Chondrocyte (in vitro differentiated cells): ENCODE measurements at places on chromosomes 4 and X. TPM values are rescaled to one million over a fixed set of nuclear protein-coding genes. Genes with fewer than 3 reads are reported as not detected.

The LRCH2 gene
- 10.5 to 11.6 TPM (median 11.1 TPM) in 3 replicates for total RNA-seq

The PALLD gene
- total RNA-seq, result 886 to 1,317 TPM (median 900 TPM) in 3 replicates

The FAM3A gene
- total RNA-seq, result 35.7 to 38.5 TPM (median 36.5 TPM) in 3 replicates

The USP17L11 gene
- total RNA-seq, result not detected in 3 replicates

The APELA gene
- not detected in 3 replicates for total RNA-seq

The CABS1 gene
- not detected in 3 replicates for total RNA-seq

DNA sequence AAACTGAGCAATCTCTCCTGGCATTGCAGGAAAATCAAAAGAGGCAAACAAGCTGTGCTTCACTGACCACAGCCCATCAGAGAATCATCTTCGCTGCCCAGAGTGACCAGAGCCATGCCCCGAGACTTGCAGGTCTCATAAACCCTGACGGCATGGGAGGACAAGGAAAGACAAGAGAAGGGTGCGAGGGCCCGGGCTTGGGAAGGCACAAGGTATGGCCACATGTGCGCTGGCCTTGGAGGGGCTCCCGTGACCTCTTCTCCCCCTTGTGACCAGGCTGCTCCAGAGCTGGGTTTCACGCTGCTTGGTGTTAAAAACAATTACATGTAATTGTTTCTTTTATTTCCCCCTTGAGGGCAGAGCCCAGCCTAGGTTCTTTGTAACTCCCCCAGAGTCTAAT lies 20.8 kb downstream of the DCTD start:
- no peak for DNase-seq
- no peaks in the 10 kb centered on the region for H3K27me3 ChIP-seq
- no peak overlapping the region for H3K4me3 ChIP-seq
- peaks cover 35% of the 10 kb centered on the region for H3K36me3 ChIP-seq
- peaks cover 30% of the 10 kb centered on the region for H3K4me1 ChIP-seq
- no peak overlapping the region for H3K27ac ChIP-seq

DNA sequence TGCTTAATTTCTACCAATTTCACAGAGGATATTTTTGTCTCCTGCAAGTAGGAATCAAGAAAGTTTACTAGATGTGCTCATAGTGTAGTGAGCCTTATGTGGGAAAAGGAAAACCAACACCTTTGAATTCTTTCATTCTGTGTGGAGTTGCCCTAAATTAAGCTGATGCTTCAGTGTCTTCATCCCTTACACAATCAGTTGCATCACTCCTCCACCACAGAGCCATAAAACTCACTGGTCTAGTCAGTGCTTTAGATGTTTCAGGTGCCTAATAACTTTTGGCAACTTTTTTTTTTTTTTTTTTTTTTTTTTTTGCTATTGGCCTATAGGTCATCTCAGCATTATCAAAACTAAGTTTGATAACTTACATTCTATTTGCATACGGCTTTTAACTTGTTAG lies 41.5 kb downstream of the HHIP start:
- H3K27me3 ChIP-seq, result no peaks in the 10 kb centered on the region
- no peak overlapping the region for H3K4me3 ChIP-seq
- H3K27ac ChIP-seq, result no peak overlapping the region
- no peaks in the 10 kb centered on the region for H3K4me1 ChIP-seq
- DNase-seq, result no peak
- peaks cover 3% of the 10 kb centered on the region for H3K36me3 ChIP-seq

GRCh38 chrX:134933911-134934310 lies 56.9 kb upstream of the SMIM10 start:
- H3K36me3 ChIP-seq, result no peaks in the 10 kb centered on the region
- no peak for DNase-seq
- H3K4me3 ChIP-seq, result no peak overlapping the region
- H3K27me3 ChIP-seq, result no peaks in the 10 kb centered on the region
- no peak overlapping the region for H3K27ac ChIP-seq

- no peaks in the 10 kb centered on the region for H3K27me3 ChIP-seq
- no peak overlapping the region for H3K4me3 ChIP-seq
- no peaks in the 10 kb centered on the region for H3K4me1 ChIP-seq
- DNase-seq, result no peak
- no peaks in the 10 kb centered on the region for H3K36me3 ChIP-seq
These were observed 226.1 kb downstream of the ANKRD50 start for GRCh38 chr4:124486423-124486822.

GRCh38 chr4:113051361-113051760 lies 1.9 kb downstream of the ANK2 start:
- peaks cover 10% of the 10 kb centered on the region for H3K4me1 ChIP-seq
- H3K36me3 ChIP-seq, result no peaks in the 10 kb centered on the region
- H3K27ac ChIP-seq, result no peak overlapping the region
- no peaks in the 10 kb centered on the region for H3K27me3 ChIP-seq
- no peak for DNase-seq

- no peak overlapping the region for H3K27ac ChIP-seq
- no peaks in the 10 kb centered on the region for H3K36me3 ChIP-seq
- H3K4me3 ChIP-seq, result no peak overlapping the region
- peaks cover 9% of the 10 kb centered on the region for H3K4me1 ChIP-seq
These were observed 353.5 kb downstream of the ADGRL3 start for GRCh38 chr4:61553557-61554125.

GRCh38 chrX:63453571-63453970 lies 102.4 kb upstream of the SPIN4 start:
- no peaks in the 10 kb centered on the region for H3K27me3 ChIP-seq
- H3K4me1 ChIP-seq, result no peaks in the 10 kb centered on the region
- peaks cover 18% of the 10 kb centered on the region for H3K36me3 ChIP-seq
- no peak overlapping the region for H3K4me3 ChIP-seq
- no peak overlapping the region for H3K27ac ChIP-seq

DNA sequence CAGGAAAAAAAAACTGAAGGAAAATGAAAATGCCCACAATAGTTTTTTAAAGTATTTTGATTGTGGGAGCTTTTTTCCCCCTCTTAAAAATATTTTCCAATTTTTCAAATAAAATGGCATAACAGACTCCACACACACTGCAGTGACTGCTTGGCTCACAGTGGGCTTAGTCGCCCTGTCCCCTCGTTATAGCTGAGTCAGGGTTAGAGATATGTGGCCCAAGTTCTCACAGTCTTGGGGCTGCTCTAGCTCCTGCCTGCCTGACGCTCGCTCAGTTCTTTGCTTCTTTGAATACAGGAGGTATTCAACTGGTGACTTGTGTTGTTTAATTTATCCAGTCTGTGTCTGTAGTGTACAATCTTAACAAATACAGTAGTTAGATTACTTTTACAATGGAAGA lies 47.7 kb downstream of the BEND2 start:
- H3K27ac ChIP-seq, result no peak overlapping the region
- no peaks in the 10 kb centered on the region for H3K36me3 ChIP-seq
- no peak for DNase-seq
- H3K4me1 ChIP-seq, result no peaks in the 10 kb centered on the region

DNA sequence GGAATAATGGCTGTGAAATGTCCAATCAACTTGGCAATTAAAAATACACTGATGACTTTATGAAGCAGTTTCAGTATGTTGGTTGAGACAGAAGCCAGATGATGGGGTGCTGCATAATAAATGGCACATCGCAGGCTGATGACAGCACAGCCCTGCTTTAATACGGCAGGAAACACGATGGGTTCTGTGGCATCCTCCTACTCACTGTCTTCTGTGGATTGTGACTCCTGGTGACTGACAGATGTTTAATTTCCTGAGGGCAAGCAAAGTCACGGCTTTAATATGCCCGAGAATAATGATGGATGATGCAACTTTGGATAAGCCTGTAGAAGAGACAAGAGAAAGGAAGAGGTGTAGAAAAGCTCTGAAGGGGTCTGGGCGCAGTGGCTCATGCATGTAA lies 295.4 kb downstream of the TRIML1 start:
- no peak overlapping the region for H3K27ac ChIP-seq
- H3K36me3 ChIP-seq, result no peaks in the 10 kb centered on the region
- no peaks in the 10 kb centered on the region for H3K27me3 ChIP-seq
- no peak for DNase-seq
